RWPE1 (cell line): ENCODE measurements at places on chromosomes 16 and 17.

GRCh38 chr17:27419156-27419555 lies 37.1 kb upstream of the KSR1 start:
- no peak for DNase-seq

- no peak for DNase-seq
Observed at GRCh38 chr17:8121407-8121680, 2.6 kb downstream of the HES7 start.

- no peak for DNase-seq
Observed at GRCh38 chr16:30556125-30556473, 2.1 kb downstream of the ZNF764 start.

DNA sequence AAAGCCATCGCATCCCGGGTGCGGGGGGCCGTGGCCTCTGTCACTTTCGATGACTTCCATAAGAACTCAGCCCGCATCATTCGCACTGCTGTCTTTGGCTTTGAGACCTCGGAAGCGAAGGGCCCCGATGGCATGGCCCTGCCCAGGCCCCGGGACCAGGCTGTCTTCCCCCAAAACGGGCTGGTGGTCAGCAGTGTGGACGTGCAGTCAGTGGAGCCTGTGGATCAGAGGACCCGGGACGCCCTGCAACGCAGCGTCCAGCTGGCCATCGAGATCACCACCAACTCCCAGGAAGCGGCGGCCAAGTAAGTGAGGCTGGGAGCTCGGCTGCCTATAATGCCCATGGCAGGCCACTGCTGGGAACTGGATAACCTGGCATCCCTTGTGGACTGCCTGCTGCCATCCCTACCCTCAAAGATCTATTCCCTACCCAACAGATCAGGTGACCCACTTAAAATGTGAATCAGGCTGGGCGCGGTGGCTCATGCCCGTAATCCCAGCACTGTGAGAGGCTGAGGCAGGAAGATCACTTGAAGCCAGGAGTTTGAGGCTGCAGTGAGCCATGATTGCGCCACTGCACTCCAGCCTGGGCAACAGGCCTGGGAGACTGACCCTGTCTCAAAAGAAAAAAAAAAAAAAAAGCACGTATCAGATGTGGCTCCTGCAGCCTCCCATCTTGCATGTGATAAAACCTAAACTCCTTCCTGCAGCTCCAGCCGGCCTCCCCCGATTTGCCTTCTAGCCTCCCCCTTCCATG lies 18.3 kb downstream of the CDIPT start:
- DNase-seq: no peak

GRCh38 chr17:80146121-80147034 lies 550 bp downstream of the EIF4A3 start:
- DNase-seq: no peak

GRCh38 chr17:52024300-52024870 lies 134.1 kb downstream of the CA10 start:
- DNase-seq: no peak

- no peak for DNase-seq
Observed at GRCh38 chr17:69348429-69348828, 21.5 kb upstream of the ABCA5 start.

GRCh38 chr17:57349541-57350247 lies 93.4 kb downstream of the MSI2 start:
- no peak for DNase-seq

GRCh38 chr17:82047914-82048570 lies 3.6 kb downstream of the RFNG start:
- no peak for DNase-seq
